ENCODE measurements at places on chromosomes 3 and 15.

GRCh38 chr3:178343433-178344038, 192.7 kb upstream of the KCNMB2 start:
- no peak overlapping the region for H3K27ac ChIP-seq
- no peak overlapping the region for H3K4me3 ChIP-seq
- H3K27me3 ChIP-seq: no peaks in the 10 kb centered on the region
- no peak for DNase-seq
- H3K36me3 ChIP-seq: no peaks in the 10 kb centered on the region

DNA sequence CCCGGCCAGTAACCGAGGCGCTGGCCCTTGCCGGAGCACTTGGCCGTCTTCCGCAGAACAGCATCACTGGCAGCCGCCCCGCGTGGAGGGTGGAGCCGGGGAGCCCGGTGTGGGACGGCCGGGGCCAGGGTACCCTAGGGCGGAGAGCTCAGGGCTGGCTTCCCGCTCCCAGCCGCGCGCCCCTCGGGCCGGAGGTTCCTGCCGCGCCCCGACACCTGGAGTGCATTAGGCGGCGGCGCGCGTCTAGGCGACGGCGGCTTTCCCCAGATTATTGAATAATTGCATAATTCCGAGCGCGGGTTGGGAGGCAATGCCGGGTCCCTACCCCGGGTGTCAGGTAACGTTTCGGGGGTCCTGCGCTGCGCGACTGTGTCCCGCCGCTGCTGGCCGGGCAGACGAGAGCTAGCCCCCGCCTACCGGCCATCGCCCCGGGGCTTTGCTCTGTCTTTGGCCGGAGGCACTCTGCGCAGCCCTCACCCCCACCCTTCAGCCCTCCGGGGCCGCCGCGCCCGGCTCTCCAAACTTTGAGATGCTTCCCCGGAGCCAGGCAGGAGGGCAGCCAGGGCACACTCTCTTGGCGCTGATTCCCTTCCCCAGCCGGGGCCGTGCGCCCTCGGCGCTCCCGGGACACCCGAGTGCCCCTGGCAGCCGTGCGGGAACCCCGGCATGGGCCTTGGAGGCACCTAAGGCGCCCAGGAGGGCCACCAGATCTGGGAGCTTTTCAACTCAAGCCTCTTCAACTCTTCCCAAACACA, 749 bp downstream of the ITGA11 start:
- no peaks in the 10 kb centered on the region for H3K27me3 ChIP-seq
- no peak overlapping the region for H3K4me3 ChIP-seq
- no peak overlapping the region for H3K27ac ChIP-seq
- H3K4me1 ChIP-seq: no peaks in the 10 kb centered on the region

DNA sequence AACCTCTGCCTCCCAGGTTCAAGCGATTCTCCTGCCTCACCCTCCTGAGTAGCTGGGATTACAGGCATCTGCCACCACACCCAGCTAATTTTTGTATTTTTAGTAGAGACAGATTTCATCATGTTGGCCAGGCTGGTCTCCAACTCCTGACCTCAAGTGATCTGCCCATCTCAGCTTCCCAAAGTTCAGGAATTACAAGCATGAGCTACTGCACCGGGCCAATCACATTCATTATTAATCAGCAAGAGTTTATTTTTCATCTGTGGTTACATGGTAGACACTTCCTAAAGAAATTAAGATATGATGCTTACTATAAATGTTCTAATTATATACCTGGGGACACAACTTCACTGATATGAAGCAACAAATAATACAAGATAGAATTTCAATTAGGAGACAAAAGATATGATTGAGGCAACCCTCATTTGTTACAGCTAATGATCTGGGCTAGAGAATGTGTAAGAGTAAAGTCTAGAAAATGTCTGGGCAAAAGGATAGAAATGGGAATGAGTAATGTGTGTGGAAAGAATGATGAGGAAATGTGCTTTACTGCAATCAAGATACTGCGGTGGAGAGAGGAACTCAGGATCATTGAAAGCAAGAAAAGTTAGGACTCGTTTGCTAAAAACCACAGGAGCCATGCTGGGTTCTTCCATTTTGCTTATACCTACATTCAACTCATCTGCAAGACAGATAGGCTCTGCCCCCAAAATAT, 366.8 kb downstream of the ZIC1 start:
- no peak for DNase-seq
- no peaks in the 10 kb centered on the region for H3K36me3 ChIP-seq
- no peaks in the 10 kb centered on the region for H3K4me1 ChIP-seq
- no peak overlapping the region for H3K27ac ChIP-seq
- H3K27me3 ChIP-seq: no peaks in the 10 kb centered on the region
- no peak overlapping the region for H3K4me3 ChIP-seq

GRCh38 chr3:46737329-46737731, 19.7 kb upstream of the PRSS50 start:
- no peaks in the 10 kb centered on the region for H3K4me1 ChIP-seq
- H3K36me3 ChIP-seq: no peaks in the 10 kb centered on the region
- H3K27ac ChIP-seq: no peak overlapping the region
- H3K4me3 ChIP-seq: no peak overlapping the region

GRCh38 chr3:109241459-109242186, 74.7 kb downstream of the DPPA2 start:
- H3K27ac ChIP-seq: no peak overlapping the region
- no peak overlapping the region for H3K4me3 ChIP-seq
- H3K4me1 ChIP-seq: no peaks in the 10 kb centered on the region

GRCh38 chr3:184231671-184232070, 2.3 kb downstream of the VWA5B2 start:
- no peak overlapping the region for H3K27ac ChIP-seq
- no peak for DNase-seq
- peaks cover 18% of the 10 kb centered on the region for H3K4me1 ChIP-seq
- peaks cover 42% of the 10 kb centered on the region for H3K27me3 ChIP-seq
- no peaks in the 10 kb centered on the region for H3K36me3 ChIP-seq

DNA sequence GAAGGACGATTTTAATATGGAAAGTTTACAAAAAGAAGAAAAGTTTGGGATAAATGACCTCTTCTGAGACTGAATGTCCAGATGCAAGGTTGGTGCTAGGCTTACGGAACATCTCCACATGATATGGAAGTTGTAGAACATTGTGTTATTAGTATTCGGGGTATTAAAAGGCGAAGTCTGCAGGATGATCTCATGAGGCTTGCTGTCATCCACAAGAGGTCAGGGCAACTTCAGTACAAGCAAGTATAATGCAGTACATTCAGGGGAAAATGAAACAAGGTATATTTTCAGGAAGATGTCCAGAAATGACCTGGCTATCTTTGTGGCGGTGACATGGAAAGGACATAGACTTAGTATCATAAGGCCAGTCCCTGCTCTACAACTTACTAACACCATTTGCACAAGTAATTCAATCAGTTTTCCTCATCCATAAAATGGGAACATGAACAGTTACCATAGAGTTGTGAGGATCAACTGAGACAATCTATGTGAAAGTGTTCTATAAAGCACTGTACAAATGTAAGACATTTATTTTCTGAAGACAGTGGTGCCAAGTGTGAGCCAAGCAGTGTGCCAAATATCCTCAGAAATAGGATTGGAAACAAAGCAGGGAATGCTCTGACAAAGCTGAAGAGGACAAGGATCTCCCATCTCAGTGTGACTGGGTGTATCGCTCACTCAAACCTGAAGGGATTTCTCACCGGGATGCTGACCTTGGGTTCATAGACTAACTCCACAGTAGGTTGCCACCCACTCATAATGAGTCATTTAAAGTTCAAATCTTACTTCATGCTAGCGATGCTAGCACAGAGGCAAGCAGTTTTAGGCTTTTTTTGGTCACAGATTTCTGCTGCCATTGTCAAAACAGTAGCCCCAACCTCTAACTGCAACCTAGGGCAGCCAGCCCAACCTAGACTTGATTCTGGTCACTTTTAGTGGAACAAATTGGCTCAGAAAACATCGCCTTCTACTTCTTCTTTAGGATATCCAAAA, 118.3 kb downstream of the TIGIT start:
- H3K36me3 ChIP-seq: no peaks in the 10 kb centered on the region
- H3K27ac ChIP-seq: no peak overlapping the region
- H3K27me3 ChIP-seq: no peaks in the 10 kb centered on the region
- DNase-seq: no peak
- no peaks in the 10 kb centered on the region for H3K4me1 ChIP-seq

- no peak overlapping the region for H3K4me3 ChIP-seq
- no peaks in the 10 kb centered on the region for H3K27me3 ChIP-seq
Observed at GRCh38 chr3:30539772-30540171, 66.6 kb upstream of the TGFBR2 start.

GRCh38 chr3:126886217-126886616, 96.7 kb upstream of the PLXNA1 start:
- peaks cover 15% of the 10 kb centered on the region for H3K36me3 ChIP-seq
- no peak for DNase-seq
- no peak overlapping the region for H3K4me3 ChIP-seq
- no peak overlapping the region for H3K27ac ChIP-seq
- H3K27me3 ChIP-seq: no peaks in the 10 kb centered on the region

DNA sequence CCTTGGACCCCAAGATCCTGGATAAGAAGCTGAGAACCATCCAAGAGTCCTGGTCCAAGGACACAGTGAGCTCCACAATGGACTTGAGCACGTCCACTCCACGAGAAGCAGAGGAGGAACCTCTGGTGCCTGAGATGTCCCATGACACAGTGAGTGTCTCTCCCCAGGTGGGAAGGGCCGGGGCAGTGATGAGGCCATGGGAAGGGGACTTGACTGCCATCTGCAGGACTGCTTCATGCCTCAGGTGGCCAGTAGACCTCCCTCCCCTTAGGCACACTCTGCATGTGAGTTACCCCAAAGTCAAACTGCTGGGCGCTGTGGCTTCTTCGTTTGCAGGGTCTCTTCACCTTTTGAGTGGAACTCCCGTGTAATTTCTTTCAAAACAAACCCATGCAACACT, 59.7 kb downstream of the CCDC33 start:
- H3K27ac ChIP-seq: no peak overlapping the region
- no peaks in the 10 kb centered on the region for H3K4me1 ChIP-seq
- no peaks in the 10 kb centered on the region for H3K36me3 ChIP-seq
- no peak for DNase-seq
- no peak overlapping the region for H3K4me3 ChIP-seq

DNA sequence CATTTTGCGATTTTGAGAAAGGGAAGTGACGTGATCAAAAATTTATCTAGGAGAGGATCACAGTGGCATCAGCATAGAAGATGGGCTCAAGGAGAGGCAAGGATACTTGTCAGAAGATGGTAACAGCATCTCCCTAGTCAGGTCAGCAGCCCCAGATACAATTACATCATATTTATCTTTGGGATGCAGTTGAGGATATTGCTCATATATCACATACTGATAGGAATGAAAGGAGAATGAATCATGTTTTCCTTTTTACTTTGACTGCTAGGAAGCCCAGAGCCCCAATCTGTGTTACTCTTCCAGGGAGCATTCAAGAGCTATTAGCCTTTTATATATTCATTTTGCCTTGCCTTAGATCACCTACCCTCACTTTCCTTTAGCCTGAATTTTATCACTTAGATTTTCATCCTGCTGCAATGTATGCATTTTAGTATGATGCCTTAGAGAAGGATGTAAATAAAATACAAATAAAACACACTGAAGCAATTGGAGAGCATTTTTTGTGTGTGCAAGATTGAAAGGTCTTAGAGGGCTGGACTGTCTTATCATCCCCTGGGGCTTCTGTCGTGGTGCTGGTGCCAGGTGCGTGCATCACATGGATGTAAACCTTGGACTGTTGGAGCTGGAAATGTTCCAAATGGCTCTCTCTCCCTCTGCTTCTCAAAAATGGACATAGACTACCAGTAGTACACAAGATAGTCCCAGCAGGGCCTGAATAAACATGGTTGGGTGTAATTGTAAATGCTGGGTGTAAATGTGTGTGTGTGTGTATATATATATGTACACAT, 40.3 kb downstream of the CORO2B start:
- H3K27ac ChIP-seq: no peak overlapping the region
- H3K27me3 ChIP-seq: peaks cover 3% of the 10 kb centered on the region
- H3K36me3 ChIP-seq: no peaks in the 10 kb centered on the region
- no peak for DNase-seq
- H3K4me1 ChIP-seq: no peaks in the 10 kb centered on the region
- no peak overlapping the region for H3K4me3 ChIP-seq

GRCh38 chr3:64796607-64797399, 109.0 kb upstream of the ADAMTS9 start:
- no peak overlapping the region for H3K27ac ChIP-seq
- H3K4me1 ChIP-seq: no peaks in the 10 kb centered on the region
- no peaks in the 10 kb centered on the region for H3K27me3 ChIP-seq
- no peak overlapping the region for H3K4me3 ChIP-seq
- no peak for DNase-seq
- no peaks in the 10 kb centered on the region for H3K36me3 ChIP-seq

- DNase-seq: peak; percentile 50
- H3K4me3 ChIP-seq: no peak overlapping the region
- no peaks in the 10 kb centered on the region for H3K27me3 ChIP-seq
Observed at GRCh38 chr3:46955801-46956259, 20.7 kb downstream of the CCDC12 start.

DNA sequence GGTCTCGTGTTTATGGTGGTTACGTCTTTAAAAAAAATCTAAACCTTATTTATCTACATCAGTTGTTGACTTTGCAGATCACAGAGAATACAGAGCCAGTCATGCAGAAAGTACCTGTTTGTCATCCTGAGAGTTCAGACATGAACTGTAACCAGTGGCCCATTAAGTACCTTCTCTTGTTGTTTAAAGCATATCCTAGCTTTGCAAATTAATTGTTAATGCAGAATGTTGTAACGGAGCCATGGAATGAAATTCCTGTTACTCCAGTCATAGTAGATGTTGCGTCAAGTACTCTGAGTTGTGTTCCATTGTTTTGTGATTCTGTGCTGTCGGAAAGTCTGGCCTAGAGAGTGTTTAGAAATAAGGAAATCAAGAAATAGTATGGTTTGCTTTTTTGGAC, 205.2 kb downstream of the RBMS3 start:
- no peaks in the 10 kb centered on the region for H3K27me3 ChIP-seq
- no peak overlapping the region for H3K4me3 ChIP-seq
- no peaks in the 10 kb centered on the region for H3K36me3 ChIP-seq
- no peak for DNase-seq
- H3K27ac ChIP-seq: no peak overlapping the region

DNA sequence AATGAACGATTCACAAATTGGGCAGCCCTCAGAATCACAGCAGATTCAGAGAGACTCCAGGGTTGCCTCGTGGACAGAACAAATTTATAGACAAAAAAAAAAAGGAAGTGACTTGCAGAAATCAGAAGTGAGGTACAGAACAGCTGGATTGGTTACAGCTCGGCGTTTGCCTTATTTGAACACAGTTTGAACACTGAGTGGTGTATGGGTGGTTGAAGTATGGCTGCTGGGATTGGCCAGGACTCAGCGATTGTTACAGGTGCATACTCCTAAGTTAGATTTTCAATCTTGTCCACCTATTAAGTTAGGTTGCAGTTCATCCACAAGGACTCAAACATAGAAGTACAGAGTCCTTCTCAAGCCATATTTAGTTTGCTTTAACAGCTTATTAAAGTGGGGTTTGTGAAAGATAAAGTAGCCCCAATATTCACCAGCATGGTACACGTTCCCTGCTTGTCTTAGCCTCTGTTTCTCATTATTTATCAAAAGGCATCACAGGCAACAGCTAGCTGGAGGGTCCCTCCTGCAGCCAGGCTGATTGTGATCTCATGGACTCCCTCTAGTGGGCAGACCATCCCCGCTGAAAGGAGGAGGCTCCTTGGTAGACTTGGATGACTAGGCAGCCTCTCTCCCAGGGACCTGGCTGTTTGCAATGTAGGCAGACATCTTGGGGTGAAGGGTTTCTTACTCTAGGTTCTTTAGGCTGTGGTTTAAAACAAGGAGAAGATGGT, 17.6 kb upstream of the ALDH1L1 start:
- DNase-seq: peak; percentile 38
- H3K27ac ChIP-seq: no peak overlapping the region
- no peaks in the 10 kb centered on the region for H3K4me1 ChIP-seq
- H3K27me3 ChIP-seq: no peaks in the 10 kb centered on the region
- no peaks in the 10 kb centered on the region for H3K36me3 ChIP-seq
